ENCODE measurements at places on chromosomes 2 and 18.

- DNase-seq: peak; percentile 11
Observed at GRCh38 chr2:237714690-237715458, 83.7 kb upstream of the RBM44 start.

GRCh38 chr2:239277401-239278085 is 123.3 kb downstream of the HDAC4 start:
- peak; percentile 17 for DNase-seq

DNA sequence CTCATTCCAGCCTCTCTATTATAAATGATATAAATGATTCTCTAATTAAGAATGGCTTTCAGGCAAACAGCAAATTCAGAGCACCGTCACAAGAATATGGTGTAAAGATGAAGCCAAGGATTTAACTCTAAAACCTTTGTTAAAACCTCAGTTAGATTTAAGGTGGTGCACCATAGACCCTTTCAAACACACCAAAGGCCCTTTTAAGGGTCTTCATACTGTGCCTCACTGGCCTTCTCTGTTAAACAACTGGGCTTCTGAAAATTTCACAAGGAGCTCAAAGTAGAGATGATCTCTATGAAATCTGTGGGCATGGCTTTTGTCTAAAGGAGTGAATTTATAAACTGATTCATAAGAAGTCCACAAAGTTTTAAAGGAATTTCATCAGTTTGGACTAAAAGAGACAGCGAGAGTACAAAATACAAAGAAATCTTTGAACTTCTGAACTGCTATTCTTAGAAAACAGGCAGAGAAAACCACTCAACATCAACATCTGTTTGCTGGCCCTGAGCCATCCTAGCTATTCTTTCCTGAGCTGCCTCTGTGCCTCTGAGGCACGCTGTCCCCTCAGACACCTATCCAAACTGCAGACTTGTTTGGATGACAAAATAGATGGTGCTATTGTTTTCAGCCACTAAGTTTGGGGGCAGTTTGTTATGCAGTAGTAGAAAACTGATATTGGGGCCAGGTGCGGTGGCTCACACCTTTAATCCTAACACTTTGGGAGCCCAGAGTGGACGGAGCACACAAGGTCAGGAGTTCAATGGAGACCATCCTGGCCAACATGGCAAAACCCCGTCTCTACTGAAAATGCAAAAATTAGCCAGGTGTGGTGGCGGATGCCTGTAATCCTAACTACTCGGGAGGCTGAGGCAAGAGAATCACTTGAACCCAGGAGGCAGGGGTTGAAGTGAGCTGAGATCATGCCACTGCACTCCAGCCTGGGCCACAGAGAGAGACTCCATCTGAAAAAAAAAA is 72.9 kb upstream of the MYCN start:
- DNase-seq: no peak

DNA sequence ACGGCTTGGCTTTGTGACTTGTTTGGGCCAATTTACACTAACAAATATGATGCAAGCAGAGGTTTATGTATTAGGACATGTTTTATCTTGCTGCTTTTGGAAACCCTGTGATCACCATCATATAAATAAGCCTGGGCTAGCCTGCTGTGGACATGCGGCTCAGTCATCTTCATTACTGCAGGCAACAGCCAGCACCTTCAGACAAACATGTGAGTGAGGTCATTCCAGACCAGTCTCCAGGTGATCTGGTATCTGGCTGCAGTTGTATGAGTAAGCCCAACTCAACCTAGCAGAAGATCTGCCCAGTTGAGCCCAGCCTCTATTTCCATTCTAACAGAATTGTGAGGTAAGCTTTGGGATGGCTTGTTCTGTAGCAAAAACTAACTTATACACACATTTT is 254.6 kb upstream of the ATP5MC3 start:
- DNase-seq: no peak

DNA sequence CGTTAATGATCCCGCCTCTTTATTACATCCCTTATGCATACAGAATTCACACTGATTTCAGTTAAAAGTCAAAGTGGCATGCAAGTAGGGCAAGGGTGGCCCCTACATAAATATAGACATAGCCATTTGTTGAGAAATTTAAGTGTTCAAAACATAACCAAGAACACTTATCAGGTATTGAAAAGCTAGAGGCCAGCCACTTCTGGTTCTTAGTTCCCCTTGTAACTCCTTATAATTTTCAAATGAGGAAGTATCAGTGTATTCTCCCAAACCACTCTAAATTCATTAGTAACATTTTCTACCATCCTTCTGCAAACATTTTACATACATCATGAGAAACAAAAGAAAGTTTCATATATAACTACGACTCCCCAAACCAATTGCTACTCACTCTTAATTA is 5.8 kb upstream of the ARL5A start:
- no peak for DNase-seq

- DNase-seq: no peak
Observed at GRCh38 chr2:190929919-190930318, 49.3 kb downstream of the GLS start.

GRCh38 chr2:202883987-202884675 is 12.6 kb upstream of the ICA1L start:
- DNase-seq: no peak

- no peak for DNase-seq
Observed at GRCh38 chr2:16999347-17000183, 333.9 kb upstream of the CYRIA start.

DNA sequence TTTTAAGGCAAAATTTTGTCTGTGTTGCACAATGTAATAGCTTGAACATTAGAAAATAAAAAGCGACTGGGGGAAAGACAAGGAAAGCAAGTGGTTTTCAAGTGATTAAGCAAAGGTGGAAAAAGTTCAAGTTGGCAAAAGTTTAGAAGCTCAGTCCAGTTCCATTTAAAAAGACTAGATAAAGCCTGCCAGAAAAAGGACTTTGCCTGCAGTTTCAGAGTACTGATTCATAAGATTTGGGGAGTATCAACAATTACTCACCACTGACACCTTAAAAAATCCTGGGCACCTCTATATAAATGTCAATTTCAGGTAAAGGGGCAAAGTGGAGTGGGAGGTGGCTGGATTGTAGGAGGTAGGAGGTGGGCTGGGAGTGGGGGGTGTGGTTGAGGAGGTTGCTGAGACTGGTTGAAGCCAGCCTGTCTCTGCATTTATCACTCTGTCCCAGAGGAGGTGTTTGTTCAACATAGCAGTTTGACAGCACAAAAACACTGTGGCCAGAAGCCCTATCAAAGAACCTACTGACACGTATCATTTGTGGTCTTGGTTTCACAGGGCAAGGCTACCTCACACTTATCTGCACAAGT is 14.6 kb downstream of the ZEB2 start:
- DNase-seq: no peak

DNA sequence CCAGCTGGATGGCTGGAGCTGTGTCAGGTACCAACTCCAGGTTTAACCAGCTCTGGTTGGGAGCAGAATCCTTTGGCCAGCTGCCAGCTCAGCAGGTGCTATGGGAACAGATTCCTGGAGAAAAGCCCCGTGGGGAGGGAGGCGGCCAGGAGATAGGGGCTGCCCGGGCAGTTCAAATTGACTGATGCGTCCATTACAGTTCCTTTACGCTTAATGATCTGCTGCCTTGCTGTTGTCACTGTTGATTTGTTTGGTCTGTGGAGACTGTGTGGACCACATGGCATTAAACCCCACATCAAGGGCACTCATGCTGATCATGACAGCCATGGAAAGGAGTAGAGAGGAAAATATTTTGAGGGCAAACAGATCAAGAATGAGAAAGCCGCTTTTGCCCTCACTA is 200.0 kb downstream of the TSN start:
- no peak for DNase-seq

DNA sequence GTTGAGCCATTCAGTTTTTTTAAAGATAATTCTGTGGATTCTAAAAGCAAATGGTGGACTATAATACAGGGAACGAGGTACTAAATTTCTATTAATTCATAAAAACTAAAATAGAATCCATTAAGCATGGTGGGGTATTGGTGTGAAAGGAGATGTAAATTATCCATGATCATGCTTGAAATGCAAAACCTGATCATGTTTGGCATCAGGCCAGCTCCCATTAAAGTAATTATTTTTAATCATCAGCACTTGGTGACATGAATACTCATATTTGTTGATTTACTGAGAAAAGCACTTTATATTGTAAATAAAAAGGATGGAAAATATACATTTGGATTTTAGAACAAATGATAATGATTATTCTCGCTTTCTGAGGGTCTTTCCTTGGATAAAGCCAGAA is 232.3 kb upstream of the MEIS1 start:
- DNase-seq: no peak

DNA sequence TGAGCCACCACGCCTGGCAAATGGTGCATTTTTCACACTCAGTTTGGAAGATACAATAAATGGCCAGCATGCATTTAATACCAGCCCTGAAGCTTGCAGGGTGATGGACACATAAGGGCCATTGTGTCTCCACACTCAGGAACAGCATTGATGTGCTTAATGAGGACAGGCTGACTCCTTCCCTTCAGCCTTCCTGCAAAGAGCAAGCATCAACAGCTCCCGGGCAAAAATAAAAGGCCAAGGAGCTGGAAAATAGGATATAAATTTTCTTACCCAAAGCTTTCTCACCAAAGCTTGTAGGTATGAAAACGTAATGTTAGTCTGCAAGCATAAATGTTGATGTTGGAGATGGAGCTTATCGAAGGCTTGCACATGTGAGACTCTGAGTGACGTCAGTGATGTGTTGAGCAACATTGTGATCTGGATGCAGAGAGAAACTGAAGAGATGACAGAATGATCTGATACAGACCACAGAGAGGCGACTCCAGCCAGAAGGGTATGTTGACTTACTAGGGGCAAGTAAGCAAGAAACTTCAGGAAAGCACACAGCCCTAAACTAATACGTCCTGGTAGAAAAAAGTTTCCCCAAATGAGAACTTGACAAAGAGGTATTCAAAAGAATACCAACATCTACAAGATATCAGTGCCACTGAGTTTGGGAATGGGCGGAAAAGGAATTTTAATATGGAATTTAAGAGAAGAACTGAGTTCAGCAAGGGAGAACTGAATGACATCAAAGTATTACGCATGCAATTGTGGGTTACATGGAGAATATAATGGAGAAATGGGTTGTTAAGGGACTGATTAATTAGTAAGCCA is 256.5 kb downstream of the TGIF1 start:
- no peak for DNase-seq

DNA sequence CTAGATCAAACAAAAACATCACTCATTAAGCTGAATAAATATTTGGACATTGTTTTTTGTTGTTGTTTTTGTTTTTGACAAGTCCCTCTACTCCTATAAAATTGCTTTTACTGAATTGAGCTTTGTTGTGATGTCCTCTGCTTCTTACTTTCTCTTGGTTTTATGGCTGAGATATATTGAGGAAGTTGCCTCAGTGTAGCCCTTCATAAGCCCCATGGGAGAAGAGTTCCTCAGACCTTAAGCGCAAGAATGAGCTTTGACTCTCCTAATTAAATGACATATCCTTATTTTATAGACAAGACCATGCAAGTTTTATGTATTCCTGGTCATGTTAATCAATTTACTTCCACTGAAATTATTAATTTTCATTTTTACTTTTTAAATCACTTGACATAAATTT is 54.9 kb downstream of the CERKL start:
- no peak for DNase-seq

GRCh38 chr2:209673811-209674210 is 97.8 kb upstream of the UNC80 start:
- DNase-seq: no peak

GRCh38 chr18:56861244-56861643 is 210.1 kb downstream of the WDR7 start:
- no peak for DNase-seq

DNA sequence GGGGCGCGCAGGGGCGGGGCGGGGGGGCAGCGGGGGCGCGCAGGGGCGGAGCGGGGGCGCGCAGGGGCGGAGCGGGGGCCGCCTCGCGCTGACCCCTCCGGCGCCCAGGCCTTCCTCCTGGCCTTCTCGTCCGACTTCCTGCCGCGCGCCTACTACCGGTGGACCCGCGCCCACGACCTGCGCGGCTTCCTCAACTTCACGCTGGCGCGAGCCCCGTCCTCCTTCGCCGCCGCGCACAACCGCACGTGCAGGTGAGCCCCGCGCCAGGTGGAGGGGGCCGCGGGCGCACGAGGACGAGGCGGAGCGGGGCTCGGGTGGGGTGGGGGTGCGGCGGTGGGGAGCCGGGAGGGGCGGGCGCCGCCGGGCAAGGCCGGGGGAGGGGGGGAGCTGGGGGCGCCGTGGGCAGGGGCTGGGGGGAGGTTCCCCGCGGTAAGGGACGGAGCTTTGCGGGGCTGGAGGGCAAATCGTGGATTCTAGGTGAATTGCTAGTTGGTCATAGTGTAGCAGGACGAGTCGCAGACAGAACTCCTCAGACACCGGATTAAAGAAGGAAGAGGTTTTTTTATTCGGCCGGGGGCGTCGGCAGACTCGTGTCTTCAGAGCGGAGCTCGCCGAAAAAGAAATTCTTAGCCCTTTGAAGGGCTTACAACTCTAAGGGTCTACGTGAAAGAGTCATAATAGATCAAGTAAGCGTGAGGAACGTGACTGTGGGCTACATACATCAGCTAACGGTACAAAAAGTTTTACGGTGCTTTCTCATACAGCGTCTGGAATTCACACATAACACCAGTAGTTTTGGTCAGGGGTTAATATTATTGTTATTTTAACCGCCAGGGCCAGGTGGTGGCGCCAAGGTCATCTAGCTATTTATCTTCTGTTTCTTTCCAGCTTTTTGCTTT is 29.9 kb downstream of the ANO7 start:
- DNase-seq: peak; percentile 44

GRCh38 chr2:120769076-120769786 is 33.6 kb downstream of the GLI2 start:
- no peak for DNase-seq

DNA sequence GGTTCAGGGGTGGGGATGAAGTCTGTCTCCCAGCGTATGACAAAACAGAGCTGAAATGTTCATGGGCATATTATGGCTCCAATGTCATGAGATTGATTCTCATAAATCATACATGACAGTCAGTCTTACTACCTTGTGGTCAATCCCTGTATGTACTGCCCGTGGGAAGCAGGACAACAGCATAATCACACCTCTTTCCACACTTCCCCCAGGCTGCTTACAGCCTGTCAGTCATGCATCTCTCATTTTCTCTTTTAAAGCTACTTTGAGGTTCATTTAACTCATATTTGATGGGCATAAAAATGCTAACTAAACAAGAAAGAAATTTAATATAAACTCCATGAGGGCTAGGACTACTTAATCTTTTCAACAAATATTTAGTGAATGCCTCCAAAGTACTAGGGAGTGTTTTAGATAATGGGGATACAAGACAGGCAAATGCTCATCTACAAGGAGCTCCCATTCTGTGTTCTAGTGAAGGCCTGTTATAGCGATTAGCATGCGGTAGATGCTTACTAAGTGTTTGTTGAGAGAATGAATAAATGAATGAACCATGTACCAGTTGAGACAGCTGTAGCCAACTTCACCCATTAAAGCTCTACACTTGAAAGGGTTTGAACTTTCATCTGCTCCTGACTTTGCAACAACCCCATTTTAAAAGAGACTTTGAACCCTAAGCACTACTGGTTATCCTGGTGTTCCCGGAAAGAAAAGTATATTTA is 89.1 kb downstream of the ALPK2 start:
- DNase-seq: no peak

DNA sequence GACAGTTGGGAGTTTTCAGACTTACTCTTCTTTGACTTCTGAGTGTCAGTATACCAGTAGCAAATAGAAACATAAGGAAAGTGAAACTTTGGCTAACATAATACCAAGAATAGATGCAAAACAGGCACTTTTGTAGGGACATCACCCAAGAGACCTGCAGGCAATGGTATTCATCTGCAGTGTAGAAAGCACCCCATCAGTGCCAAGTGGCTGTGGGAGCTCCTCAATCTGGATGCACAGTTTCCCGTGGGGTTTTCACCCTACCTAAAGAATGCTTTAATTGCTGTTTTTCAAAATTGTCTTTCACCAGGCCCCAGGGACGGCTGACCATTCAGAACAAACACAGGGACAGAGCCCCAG is 96.6 kb upstream of the GPR45 start:
- no peak for DNase-seq

GRCh38 chr2:65368468-65368867 is 63.9 kb downstream of the SPRED2 start:
- no peak for DNase-seq
